Activated CD8-positive, alpha-beta T cell treated with anti-CD3 and anti-CD28 coated beads, Interleukin-2, amount 10 ng/mL, durations not matched to agents 7 days and 5 days (primary cell): ENCODE measurements at places on chromosomes 11 and 22.
A peak's percentile ranks its signal among the peaks of the same experiment; 100 is the strongest.

- no peak overlapping the region for H3K4me3 ChIP-seq
- H3K36me3 ChIP-seq: no peaks in the 10 kb centered on the region
These were observed 472.6 kb downstream of the NELL1 start for GRCh38 chr11:21142007-21142406.

- peaks cover 44% of the 10 kb centered on the region for H3K36me3 ChIP-seq
- H3K27ac ChIP-seq: no peak overlapping the region
- no peaks in the 10 kb centered on the region for H3K27me3 ChIP-seq
- no peak for DNase-seq
- H3K4me3 ChIP-seq: no peak overlapping the region
These were observed 15.7 kb upstream of the MYO18B start for GRCh38 chr22:25726241-25726640.

- no peak overlapping the region for H3K27ac ChIP-seq
- H3K4me3 ChIP-seq: no peak overlapping the region
- H3K36me3 ChIP-seq: no peaks in the 10 kb centered on the region
- DNase-seq: no peak
- peaks cover 8% of the 10 kb centered on the region for H3K27me3 ChIP-seq
These were observed 8.2 kb downstream of the PNPLA3 start for GRCh38 chr22:43931771-43932170.

- peaks cover 20% of the 10 kb centered on the region for H3K4me1 ChIP-seq
- H3K27ac ChIP-seq: peak overlapping the region; percentile 72
- peak overlapping the region; percentile 61 for H3K4me3 ChIP-seq
- H3K27me3 ChIP-seq: no peaks in the 10 kb centered on the region
These were observed 15.6 kb upstream of the DENND5A start for GRCh38 chr11:9280655-9281301.

- no peak overlapping the region for H3K27ac ChIP-seq
- H3K4me3 ChIP-seq: no peak overlapping the region
- H3K27me3 ChIP-seq: no peaks in the 10 kb centered on the region
- H3K36me3 ChIP-seq: no peaks in the 10 kb centered on the region
These were observed 1.0 kb upstream of the PLEKHB1 start for GRCh38 chr11:73645121-73645969.

DNA sequence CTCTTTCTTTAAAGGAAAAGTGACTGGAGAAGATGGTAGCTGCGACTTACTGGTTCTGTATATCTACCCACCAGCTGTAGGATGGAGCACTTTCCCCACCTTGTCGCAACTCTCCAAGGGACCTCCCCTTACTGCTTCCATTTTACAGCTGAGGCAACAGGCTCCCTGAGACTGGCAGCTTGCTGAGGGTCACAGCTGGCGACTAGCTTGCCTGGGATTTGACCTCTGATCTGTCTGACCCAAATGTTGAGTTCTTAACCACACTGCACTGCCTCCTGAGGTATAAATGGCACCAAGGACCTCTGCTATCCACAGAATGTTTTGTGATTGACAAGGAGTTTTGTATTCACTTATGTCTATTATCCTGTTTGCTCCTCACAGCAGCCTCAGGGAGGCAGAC, 115.0 kb upstream of the NNMT start:
- peaks cover 37% of the 10 kb centered on the region for H3K36me3 ChIP-seq
- no peak overlapping the region for H3K4me3 ChIP-seq
- peaks cover 86% of the 10 kb centered on the region for H3K4me1 ChIP-seq
- H3K27me3 ChIP-seq: no peaks in the 10 kb centered on the region
- DNase-seq: no peak

- H3K36me3 ChIP-seq: no peaks in the 10 kb centered on the region
- H3K27me3 ChIP-seq: no peaks in the 10 kb centered on the region
- H3K4me3 ChIP-seq: no peak overlapping the region
- H3K4me1 ChIP-seq: peaks cover 14% of the 10 kb centered on the region
- DNase-seq: peak; percentile 42
These were observed 75.2 kb upstream of the TP53I11 start for GRCh38 chr11:45025716-45026492.

DNA sequence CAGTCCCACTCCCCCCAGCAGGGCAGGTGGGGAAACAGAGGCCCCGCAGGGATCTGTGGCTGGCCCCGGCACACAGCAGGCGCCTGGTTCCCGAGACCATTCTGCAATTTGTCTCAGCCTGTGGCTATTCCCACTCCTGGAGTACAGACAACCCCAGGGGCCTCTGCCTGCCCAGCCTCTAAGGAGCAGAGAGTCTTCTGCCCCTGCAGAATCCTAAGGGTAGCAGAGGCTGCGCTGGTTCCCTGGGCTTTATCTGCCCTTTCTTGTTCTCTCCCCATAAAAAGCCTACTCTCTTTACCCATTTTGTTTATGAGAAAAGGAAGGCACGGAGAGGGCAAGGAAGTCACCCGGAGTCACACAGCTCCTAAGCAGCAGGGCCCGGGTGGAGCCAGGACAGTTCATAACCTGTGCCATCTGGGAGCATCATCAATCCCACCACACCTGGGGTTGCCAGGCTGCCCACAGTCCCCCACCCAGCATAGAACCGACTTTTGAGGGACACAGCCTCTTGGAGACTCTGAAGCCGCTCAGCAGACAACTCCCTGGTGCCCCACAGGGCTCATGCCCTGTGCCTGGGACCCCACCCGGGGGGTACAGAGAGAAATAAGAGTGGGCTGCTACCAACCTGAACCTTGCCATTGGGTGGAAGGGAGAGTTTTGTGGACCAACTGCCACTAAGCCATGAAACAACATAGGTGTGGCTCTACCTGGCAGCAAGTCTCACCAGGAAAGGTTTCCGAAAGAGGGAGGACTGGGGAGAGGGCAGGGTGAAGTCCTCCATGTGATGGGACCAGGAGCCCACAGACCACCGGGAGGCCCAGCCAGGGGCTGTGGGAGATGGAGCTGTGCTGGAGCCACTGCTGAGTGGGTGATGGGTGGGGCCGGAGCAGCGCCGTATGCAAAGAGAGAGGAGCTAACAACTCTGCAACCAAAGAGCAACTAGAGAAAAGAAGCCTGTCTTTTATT, 17.2 kb upstream of the LINC01488 start:
- DNase-seq: no peak
- H3K36me3 ChIP-seq: peaks cover 6% of the 10 kb centered on the region
- H3K4me3 ChIP-seq: no peak overlapping the region

DNA sequence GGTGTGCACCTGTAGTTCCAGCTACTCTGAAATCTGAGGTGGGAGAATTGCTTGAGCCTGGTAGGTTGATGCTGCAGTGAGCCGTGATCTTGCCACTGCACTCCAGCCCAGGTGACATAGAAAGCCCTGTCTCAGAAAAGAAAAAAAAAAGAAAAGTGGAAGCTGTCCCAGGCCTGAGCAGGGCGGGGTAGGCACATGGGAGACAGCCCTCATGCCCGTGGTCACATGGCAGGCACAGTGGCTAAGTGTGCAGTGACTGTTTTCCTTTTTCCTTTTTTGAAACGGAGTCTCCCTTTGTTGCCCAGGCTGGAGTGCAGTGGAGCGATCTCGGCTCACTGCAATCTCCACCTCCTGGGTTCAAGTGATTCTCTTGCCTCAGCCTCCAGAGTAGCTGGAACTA, 7.8 kb downstream of the OTUB1 start:
- peaks cover 59% of the 10 kb centered on the region for H3K36me3 ChIP-seq
- peak overlapping the region; percentile 49 for H3K27ac ChIP-seq
- H3K4me3 ChIP-seq: no peak overlapping the region
- H3K4me1 ChIP-seq: peaks cover 21% of the 10 kb centered on the region

DNA sequence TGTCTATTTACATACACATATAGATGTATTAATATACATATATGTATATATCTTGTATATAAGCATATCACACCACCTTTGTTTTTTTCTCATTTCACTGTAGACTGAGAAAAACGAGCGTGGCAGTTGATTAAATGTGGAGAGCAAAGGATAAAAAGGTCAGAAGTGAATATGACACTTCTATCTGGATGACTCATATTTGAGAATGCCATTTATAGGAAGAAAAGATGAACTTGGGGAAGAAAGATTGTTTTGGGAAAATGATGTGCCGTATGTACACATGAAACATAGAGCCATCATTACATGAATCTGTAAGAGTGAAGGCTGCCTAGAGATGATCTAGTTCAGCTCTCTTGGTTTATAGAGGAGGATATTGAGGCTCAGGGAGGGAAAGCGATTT, 28.7 kb downstream of the AMOTL1 start:
- H3K27me3 ChIP-seq: peaks cover 4% of the 10 kb centered on the region
- DNase-seq: no peak
- no peaks in the 10 kb centered on the region for H3K4me1 ChIP-seq
- no peaks in the 10 kb centered on the region for H3K36me3 ChIP-seq
- no peak overlapping the region for H3K27ac ChIP-seq

DNA sequence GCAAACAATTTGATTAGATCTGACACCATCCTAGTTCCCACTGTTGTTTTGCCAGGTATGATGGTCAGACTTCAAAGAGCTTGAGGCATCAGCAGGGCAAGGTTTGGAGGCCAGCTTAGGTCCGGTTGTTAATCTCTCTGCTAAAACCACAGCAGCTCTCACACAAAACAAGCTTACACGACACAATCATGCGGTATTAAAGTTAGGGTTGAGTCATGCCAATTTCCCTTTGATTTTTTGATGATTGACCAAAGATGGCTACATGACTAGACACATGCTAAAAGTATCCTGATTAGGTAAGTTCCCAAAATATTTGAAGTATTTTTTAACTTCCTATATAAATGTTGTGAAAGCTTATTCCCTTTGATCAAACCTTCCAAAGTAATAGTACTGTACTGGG, 145.9 kb downstream of the ELP4 start:
- no peaks in the 10 kb centered on the region for H3K4me1 ChIP-seq
- H3K4me3 ChIP-seq: no peak overlapping the region
- no peak overlapping the region for H3K27ac ChIP-seq

DNA sequence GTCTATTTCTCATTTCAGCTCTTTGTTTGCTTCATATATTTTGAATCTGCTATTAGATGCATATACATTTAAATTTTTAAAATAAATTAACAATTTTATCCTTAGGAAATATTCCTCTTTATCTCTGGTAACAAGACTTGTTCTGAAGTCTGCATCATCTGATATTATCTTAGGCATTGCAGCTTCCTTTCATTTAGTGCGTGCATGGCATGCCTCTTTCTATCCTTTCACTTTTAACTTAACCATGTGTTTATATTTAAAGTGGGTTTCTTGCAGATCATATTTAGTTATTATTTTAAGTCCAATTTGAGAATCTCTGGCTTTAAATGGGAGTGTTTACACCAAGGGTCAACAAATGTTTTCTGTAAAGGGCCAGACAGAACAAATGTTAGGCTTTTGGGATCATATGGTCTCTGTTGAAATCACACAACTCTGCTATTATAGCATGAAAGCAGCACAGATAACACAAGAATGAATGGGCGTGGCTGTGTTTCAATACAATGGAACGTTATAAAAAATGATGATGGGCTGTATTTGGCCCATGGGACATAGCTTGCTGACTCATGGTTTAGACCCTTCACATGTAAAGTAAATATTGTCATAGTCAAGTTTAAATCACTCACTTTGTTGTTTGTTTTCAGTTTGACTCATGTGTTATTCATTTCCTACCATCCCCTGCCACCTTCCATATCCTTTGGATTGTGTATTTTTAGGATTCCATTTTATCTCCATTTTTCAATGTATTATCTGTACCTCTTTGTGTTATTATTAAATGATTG, 83.9 kb upstream of the SNX19 start:
- H3K27ac ChIP-seq: no peak overlapping the region
- DNase-seq: no peak
- no peak overlapping the region for H3K4me3 ChIP-seq
- no peaks in the 10 kb centered on the region for H3K4me1 ChIP-seq
- H3K27me3 ChIP-seq: no peaks in the 10 kb centered on the region

GRCh38 chr11:14969901-14970323, 2.2 kb downstream of the CALCA start:
- DNase-seq: peak; percentile 71
- H3K4me3 ChIP-seq: no peak overlapping the region
- H3K36me3 ChIP-seq: no peaks in the 10 kb centered on the region
- no peak overlapping the region for H3K27ac ChIP-seq
- H3K4me1 ChIP-seq: peaks cover 25% of the 10 kb centered on the region
- peaks cover 58% of the 10 kb centered on the region for H3K27me3 ChIP-seq

DNA sequence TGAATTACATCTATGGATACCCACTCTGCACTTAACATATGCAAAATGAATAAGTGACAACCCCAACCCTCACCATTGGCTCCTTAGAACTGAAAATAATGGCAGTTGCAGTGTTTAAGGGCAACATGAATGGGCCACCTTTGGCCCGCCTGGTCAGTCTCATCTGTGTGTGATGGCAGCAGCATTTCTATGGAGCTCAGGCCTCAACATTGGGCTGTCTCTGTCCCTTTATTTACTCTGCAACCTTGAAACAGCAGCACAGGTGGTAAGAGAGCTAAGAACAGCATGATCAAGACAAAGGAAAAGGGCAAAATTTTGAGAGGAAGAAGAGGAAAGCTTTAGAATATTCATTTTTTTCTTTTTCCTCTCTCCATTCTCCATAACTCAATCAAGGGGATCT, 38.3 kb upstream of the TMEM135 start:
- no peaks in the 10 kb centered on the region for H3K4me1 ChIP-seq
- H3K27me3 ChIP-seq: peaks cover 1% of the 10 kb centered on the region
- no peak for DNase-seq
- no peak overlapping the region for H3K4me3 ChIP-seq
- H3K27ac ChIP-seq: no peak overlapping the region
- H3K36me3 ChIP-seq: no peaks in the 10 kb centered on the region

DNA sequence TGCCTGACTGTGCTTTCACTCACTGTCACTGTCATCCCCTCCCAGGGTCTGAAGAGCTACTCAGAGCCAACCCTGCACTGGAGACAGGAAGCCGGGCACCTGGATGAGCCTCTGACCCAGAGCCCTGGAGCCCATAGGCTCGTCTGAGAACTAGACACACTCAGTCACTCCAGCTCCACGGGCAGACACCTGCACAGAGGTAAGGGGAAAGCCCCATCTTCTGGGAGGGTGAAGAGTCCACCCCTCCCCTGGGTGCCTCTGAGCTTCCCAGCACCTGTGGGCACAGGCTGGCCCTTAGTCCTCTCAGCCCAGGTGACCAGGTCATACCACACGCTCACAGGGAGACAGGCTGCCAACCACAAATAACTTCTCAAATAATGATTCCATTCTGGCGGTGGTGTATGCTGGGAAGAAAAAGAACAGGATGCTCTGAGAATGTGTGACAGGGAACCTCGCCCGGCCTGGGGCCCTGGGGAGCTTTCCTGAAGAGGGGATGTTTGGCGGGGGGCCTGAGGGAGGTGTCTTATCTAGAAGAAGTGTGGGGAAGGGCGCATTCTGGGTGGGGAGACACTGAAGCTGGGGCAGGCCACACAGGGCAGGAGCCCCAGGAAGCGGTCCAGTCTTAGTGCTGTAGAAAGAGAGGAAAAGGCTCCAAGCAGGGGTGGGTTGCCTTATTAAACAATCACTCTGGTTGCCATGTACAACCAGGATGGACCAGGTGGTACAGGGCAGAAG, 5.3 kb downstream of the CCDC157 start:
- H3K27me3 ChIP-seq: no peaks in the 10 kb centered on the region
- no peaks in the 10 kb centered on the region for H3K36me3 ChIP-seq
- DNase-seq: no peak
- peaks cover 22% of the 10 kb centered on the region for H3K4me1 ChIP-seq
- H3K27ac ChIP-seq: peak overlapping the region; percentile 34
- no peak overlapping the region for H3K4me3 ChIP-seq
